KBM-7 (cell line): ENCODE measurements at places on chromosomes 6 and 20.

DNA sequence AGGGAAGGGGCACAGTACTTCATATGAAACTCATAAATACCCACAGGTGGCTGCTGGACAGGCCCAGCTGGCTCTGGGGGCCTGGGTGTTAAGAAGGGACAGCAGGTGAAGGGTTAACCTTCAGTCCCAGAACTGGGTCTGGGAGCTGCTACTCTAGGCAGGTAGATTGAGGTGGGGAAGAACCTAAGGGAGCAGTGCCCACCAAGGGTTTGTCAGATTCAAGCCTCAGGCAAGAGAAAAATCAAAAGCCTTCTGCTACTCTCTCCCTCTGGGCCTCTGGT is 5.6 kb downstream of the RPL10A start:
- DNase-seq: peak; percentile 38

GRCh38 chr20:23087587-23088251 is 1.6 kb upstream of the CD93 start:
- no peak for DNase-seq

GRCh38 chr20:64069614-64070243 is 6.7 kb downstream of the TCEA2 start:
- DNase-seq: no peak

DNA sequence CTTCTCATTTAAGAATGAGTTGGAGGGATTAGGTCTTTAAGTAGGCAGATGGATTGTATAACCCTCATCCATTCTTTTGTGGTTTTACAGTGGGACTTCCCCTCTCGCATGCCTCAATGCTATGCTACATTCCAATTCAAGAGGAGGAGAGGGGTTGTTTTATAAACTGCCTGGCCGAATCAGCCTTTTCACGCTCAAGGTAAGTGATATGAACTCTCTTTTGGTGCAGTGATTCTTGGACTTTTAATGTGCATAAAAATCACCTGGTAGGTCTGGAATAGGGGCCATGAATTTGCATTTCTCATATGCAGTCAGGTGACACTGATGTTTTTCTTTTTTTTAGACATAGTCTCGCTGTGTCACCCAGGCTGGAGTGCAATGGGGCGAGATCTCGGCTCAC is 10.8 kb downstream of the ASXL1 start:
- DNase-seq: peak; percentile 40

DNA sequence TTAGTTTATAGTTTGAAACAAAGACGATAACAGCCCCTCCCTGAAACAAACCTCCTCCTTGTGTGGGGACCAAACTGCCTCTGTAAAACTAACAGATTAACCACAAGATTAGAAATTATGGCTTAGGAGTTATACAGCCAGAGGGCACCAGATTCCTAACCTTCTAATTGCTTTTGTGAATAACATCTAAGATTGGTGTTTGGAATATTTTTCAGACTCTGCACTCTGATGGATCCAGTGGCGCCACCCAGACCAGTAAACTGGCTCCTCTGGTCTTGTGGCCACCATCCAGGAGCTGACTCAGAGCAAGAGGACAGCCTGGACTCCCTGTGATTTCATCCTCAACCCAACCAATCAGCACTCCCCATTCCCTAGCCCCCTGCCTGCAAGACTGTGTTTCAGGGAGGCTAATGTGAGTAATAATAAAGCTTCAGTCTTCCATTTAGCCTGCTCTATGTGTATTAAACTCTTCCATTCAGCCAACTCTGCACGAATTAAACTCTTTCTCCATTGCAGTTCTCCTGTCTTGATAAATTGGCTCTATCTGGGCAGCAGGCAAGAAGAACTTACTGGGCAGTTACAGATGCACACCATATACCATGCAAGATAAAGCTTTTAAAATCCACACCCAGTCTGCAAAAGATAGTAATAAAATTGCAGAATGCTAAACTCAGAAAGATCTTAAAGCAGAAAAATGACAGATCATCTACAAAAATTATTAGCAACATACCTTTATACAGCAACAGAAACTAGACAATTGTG is 58.5 kb upstream of the SLC22A16 start:
- no peak for DNase-seq

GRCh38 chr6:161880056-161880455 is 606.2 kb upstream of the AGPAT4 start:
- no peak for DNase-seq

GRCh38 chr6:109793792-109794191 is 102.7 kb downstream of the FIG4 start:
- no peak for DNase-seq

GRCh38 chr6:32167154-32167760 is 2.9 kb downstream of the EGFL8 start:
- no peak for DNase-seq

DNA sequence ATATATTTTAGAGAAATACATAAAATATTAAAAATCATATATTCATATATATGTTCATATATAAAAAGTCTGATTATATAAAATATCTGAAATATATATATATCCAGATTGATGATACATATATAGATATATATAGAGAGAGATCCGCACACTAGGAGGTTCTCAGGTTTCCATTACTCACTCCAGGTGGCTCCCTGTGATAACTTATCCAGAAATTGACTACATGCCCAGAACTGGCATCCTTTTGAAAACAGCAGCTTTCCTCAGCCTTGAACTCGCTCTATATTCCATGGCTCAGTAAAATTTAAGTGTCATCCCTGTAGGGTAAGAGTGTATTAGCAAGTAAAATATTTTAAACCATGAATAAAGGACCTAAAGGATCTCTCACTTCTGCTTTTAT is 206.8 kb downstream of the TINAG start:
- no peak for DNase-seq

- no peak for DNase-seq
These were observed 5.1 kb upstream of the ADAM33 start for GRCh38 chr20:3686867-3687321.

DNA sequence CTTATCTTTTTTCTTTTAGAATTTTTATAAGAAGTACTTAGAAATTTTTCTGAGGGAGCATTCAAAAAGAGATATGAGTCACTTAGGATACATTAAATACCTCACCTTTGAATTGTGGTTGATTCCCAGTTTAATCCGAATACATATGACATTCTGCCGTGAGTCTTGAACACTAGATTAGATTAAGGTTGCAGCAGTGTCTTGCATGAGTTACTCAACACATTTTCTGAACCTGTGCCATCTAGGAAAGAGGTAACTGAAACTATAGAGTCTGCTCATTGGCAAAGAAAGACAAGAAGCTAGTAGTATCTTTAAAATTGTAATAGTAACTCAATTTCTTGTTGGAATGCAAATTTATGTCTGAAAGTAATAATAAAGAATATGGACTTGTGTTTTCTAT is 14.9 kb downstream of the PEX3 start:
- DNase-seq: no peak

DNA sequence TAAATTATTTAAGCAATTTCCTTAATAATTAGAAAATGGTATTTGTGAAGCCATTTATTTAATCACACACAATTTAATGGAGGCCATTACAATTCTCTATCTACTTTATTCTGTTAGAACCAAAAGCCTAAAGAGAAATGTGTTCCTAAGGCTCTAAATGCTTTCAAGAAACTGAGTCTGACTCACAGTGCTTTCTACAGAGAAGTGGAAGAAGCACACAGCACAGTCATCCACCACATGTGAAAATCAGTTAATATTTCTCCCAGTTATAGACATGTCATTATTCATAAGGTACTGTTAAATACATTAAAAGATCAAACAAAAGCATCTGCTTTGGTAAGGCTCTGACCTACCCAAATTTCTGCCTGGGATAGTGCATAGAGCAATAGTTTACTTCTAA is 214.4 kb downstream of the ALDH8A1 start:
- DNase-seq: no peak

GRCh38 chr20:52083627-52084232 is 107.8 kb downstream of the ZFP64 start:
- DNase-seq: peak; percentile 47
